ENCODE measurements at places on chromosomes 2 and 18.

- DNase-seq: no peak
These were observed 124.6 kb downstream of the SPOPL start for GRCh38 chr2:138626148-138626547.

DNA sequence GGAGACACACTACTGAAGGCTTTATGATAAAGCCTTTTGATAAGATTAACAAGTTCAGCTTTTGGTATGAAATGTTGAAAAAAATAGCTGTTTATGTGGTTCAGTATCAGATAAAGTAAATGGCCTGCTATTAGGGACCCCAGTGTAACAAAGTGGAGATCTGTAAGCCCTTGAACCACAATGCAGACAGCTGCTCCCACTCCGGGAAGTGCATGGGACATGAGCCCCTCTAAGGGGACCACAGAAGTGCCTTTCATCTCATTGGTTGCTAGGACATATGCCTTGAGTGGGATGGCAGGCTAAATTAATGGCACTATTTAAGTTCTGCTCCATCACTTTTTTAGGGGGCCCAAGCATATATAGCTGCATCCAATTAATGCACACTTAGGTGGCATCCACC lies 167.6 kb upstream of the SOX11 start:
- no peak for DNase-seq

- no peak for DNase-seq
These were observed 13.9 kb downstream of the PCARE start for GRCh38 chr2:29060441-29060840.

GRCh38 chr18:306608-307255 lies 38.9 kb upstream of the THOC1 start:
- no peak for DNase-seq
